ENCODE measurements at places on chromosomes 1 and 21.

GRCh38 chr1:31671561-31672201, 27.0 kb upstream of the PEF1 start:
- no peak for DNase-seq

- no peak for DNase-seq
Observed at GRCh38 chr1:98121646-98122045, 200.8 kb upstream of the DPYD start.

DNA sequence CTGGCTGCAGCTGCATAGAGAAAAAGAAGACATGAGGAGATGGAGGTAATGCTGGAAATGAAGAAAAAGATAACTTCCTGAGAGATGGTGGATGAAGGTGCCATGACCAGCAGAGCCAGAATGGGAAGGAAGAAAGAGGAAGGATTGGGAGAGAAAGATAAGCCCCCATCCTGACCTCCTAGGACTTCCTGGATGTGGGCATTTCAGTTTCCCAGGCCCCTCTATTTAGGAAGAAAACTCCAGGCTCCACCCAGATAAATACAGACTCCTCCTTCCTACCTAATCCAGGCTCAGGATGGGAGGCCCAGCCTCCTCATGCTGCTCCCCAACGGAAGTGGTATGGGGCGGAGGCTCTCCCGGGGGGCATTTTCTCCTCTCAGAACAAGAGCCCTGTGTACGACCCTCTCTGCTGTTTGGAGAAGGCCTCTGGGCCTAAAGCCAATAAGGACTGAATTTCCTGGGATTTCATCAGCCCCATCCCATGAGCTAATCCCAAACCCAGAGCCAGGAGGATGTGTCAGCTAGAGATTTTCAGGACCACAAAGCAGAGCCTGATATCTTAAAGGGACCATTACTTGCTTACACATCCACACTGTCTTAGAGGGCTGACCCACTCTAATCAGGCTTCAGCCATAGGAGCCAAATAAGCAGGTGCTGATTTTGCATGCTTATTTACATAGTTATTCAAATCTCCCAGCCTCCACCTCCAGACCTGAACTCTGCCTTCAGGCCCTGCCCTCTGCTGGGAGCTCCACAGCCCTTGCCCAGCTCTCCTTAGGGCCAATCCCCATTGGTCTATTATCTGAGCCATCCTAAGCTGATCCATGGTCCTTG, 5.1 kb upstream of the ARHGEF2 start:
- DNase-seq, result peak; percentile 58

GRCh38 chr1:235997049-235997448, 67.8 kb downstream of the NID1 start:
- DNase-seq, result no peak

DNA sequence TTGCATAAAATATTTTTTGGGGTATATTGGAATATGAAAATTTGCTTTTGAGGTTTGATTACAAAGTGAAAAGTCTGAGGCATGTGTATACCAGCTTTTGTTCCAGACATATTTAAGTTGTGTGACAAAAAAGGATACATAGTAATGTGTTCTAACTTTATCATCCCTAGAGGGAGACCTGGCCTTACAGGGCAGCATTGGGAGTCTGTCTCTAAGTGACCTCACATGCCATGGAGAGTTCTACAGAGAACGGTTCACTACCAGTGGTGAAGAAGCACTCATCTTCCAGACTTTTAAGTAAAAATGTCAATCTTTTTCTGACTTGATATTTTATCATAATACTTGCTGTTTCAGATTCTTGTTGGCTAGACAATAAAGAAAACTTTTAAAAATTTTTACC, 61.0 kb downstream of the VPS13D start:
- DNase-seq, result no peak

DNA sequence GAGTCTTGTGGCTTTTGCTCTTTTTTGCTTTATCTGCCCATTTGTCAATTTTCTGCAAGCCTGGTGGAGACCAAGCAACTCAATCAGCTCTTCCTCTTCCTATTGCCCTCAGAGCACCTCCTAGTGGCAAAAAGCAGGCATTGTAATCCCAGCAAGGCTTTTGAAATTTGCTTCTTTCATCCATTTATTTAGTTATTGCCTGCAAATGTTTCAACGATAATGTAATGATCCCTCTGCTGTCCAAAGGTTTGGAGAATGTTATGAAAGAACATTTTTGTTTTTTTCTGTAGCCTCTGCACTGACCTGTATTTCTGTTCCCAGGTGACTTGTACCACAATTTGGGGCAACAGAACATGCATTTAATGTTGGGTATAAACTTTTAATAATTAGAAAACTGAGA, 127.8 kb downstream of the GABPA start:
- DNase-seq, result no peak

GRCh38 chr1:158118713-158119402, 61.8 kb upstream of the CD1D start:
- DNase-seq, result no peak

DNA sequence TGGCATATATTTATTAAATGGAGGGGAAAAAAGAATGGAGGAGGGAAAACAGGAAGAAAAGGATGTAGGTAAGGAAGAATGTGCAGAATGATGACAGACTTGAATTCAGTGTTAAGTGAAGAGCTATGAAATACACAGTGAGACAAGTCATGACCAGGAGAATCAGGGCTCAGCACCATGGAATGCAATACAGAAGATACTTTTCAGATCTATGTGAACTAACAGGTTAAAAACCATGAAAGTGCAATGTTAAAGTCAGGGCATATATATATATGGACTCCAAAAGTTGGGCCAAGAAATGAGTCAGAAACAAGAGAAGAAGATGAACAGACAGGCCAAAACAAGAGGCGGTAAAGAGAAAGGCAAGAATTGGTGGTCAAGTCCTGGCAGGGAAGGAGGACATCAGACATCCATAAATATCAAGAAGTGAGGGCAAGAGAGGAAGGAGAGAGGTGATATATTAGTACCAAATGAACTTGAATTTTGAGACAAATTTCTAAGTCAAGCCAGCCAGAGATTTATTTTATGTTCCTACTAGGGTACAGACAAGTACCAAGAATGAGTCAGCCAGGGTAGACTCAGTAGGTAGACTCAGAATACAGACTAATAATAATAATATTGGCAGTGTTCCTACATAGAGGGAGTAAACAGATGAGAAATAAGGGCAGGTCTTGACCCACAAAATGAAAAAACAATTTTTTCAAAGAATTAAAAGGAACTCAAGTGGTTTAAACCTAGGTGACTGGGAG, 39.5 kb upstream of the MCOLN3 start:
- no peak for DNase-seq

Measured in NCI-H2029 treated with DMSO at 0.1 percent for 48 hours (cell line).